Renal cortex interstitium (tissue), 15 donors: ENCODE measurements at places on chromosomes 12 and 14.
A peak's percentile ranks its signal among the peaks of the same experiment; 100 is the strongest.

DNA sequence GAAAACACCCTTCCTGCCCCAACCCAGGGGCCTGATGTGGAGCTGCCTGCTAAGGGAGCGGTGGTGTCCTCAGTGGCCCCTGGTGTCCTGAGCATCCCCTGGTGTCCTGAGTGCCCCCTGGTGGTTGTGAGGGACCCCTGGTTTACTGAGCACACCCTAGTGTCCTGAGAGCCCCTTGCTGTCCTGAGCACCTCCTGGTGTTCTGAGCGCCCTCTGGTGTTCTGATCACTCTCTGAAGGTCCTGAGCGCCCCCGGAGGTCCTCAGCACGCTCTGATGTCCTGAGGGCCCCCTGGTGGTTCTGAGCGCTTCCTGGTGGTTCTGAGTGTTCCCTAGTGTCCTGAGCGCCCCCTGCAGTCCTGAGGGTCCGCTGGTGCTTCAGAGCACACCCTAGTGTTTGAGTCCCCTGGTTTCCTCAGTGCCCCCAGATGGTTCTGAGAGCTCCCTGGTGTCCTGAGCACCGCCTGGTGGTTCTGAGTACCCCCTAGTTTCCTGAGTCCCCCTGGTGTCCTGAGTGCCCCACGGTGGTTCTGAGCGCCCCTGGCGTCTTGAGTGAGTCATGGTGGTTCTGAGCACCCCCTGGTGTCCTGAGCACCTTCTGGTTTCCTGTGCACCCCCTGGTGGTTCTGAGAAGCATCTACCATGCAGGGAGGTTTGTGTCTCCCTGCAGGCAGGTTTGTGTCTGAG lies 1004.2 kb downstream of the TMEM121 start:
- DNase-seq: no peak

DNA sequence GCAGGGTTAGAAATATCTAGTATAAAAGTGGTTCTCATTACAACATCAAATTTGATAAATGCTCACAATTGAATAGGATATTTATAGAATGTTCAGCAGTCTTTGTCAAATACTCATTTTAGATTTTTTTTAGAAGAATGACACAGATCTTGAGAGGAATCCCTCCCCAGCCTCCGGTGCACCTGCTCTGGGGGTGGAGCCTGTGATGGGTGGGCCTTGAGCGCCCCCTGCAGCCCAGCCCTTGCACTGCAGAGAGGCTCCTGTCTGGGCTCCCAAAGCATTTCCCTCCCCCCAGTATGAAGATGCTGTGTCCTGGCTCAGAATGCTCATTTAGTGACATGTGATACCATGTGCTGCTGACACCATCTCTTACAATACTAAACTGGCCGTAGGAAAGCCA lies 792.3 kb downstream of the TMEM121 start:
- DNase-seq: no peak

- DNase-seq: no peak
These were observed 97.3 kb upstream of the RBM19 start for GRCh38 chr12:114063435-114063834.

- DNase-seq: no peak
These were observed 65.4 kb downstream of the FGD6 start for GRCh38 chr12:95151821-95152220.

DNA sequence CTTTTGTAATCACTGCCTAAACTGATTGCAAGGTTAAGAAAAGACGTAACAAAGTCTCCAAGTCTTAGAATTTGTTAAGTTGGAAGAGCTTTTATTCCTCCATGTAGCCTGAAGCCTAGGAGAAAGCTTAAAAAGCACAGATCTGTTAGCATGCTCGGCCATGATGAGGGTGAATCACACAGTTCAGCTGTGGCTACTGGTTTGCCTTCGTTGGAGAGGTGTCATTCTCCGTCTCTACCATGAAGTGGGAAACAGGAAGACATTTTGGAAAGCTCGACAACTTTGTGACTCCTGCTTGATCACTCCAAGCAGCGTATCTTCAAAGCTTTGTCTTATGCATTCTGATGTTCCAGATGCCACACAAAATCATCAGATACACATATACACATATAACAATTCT lies 27.1 kb downstream of the DCP1B start:
- no peak for DNase-seq

- DNase-seq: no peak
These were observed 1226.5 kb downstream of the GALC start for GRCh38 chr14:86766469-86766868.

DNA sequence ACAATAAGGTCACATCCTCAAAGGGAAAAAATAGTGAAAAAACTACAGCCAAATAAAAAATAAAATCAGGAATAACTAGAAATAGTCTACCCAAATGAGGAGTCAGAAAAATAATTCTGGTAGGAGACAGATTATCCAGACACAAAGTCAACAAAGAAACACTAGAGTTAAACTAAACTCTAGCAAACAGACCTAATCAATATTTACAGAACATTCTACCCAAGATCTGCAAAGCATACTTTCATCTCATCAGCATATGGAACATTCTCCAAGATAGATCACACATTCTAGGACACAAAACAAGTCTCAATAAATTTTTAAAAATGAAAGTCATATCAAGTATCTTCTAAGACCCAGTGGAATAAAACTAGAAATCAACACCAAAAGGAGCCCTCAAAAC lies 20.4 kb upstream of the TSPAN8 start:
- DNase-seq: no peak

DNA sequence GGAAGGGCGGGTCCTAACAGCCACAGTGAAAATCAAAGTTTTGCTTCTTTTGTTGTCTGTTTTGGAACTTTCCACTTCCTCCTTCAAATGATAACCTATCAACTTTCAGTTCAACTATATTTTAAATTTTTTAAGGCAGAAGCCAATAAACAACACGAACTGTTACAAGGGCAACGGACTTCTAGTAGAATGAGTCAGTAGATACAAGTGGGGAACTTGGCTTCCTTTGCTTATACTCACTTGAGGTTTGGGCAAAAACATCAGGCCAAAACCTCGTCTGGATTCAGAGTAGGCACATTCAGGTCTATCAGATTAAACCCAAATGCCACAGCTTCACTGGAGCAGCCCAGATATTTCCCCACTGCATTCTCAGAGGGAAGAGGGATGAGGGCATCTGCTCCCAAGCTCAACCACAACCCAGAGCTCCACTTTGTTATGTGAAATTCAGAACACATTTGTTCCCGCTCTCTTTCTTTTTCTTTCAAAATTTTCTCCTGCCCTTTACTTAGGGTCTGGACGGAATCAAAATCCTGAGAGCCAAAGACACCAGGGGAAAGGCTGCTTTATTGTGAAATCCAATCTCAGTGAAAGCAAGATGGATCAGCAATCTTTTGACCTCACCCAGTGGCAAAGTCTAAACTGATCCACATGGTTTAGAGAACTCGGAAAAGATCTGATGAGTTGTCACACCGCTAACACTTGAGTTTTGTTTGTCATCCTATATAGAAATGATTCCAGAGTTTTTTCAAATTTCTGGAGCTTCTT lies 152.5 kb upstream of the BTG1 start:
- no peak for DNase-seq

- no peak for DNase-seq
These were observed 51.6 kb downstream of the PLEKHG3 start for GRCh38 chr14:64755781-64756221.

- no peak for DNase-seq
These were observed 116.4 kb downstream of the PDZRN4 start for GRCh38 chr12:41304526-41304925.

- no peak for DNase-seq
These were observed 1080.3 kb downstream of the GALC start for GRCh38 chr14:86912709-86913108.

DNA sequence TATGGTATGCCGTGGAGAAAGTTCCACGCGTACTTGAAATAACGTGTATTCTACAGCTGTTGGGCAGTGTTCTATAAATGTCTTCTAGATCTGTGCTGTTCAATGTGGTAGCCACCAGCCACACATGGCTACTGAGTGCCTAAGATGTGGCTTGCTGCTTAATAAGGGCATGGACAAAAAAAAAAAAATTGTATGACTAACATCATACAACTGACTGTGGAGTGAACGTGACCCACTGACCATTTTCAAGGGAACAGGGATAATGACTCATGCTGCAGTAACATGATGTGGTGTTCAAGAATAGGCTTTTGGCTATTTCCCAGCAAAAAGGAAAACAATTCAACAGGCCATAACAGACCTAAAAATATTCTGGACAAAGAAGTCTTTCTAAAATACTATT lies 13.0 kb downstream of the ATG14 start:
- no peak for DNase-seq

DNA sequence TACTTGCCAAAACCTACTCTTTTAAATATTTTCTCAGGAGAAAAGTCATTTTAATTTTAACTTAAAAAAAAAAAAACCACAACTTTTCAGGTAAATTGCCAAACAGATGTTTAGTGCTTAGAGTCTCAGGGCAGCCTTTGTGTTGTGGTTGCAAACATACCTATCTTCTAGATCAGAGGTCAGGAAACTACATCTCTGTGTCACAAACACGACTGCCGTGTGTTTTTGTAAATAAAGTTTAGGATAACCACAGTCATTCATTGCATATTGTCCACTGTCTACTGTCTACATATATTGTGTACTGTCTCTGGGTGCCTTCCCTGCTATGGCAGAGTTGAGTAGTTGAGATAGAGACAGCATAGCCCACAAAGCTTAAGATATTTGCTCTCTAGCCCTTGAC lies 48.9 kb downstream of the DYRK2 start:
- DNase-seq: no peak

- DNase-seq: no peak
These were observed 31.6 kb downstream of the POLR3B start for GRCh38 chr12:106389151-106389550.

DNA sequence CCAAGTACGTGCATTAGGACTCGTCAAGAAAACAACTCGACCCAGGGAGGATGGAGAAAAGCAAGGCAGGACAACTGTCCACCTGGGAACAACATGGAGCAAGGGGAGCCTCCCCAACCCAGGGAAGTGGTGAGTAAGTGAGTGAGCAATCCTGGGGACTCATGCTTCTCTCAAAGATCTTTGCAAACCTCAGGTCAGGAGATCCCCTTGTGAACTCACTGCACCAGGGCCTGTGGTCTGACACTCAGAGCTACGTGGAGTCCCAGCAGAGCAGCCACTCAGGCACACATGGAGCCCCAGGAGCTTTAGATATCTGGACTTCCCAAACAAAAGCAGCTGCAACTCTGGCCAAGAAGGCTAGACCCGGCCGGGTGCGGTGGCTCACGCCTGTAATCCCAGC lies 12.2 kb upstream of the OR5AU1 start:
- DNase-seq: no peak

- DNase-seq: no peak
These were observed 107.4 kb downstream of the AEBP2 start for GRCh38 chr12:19546611-19547162.

DNA sequence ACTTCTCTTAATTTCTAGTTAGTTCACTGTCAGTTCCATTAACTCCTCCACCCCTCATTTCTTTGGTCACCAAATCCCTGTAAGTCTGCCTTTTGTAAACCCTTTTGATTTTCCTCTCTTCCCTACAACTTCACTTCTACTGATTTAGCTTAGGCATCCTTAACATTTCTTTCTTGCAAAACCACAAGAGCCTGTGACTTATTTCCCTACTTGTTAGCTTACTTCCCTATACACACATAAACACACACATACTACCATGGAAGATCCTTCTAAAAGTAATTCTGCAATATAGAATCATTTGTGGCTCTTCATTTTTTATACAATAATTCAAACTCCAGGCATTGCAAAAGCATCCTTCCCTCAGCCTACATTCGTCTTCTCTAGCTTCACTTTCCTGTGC lies 494.3 kb upstream of the USP15 start:
- no peak for DNase-seq

DNA sequence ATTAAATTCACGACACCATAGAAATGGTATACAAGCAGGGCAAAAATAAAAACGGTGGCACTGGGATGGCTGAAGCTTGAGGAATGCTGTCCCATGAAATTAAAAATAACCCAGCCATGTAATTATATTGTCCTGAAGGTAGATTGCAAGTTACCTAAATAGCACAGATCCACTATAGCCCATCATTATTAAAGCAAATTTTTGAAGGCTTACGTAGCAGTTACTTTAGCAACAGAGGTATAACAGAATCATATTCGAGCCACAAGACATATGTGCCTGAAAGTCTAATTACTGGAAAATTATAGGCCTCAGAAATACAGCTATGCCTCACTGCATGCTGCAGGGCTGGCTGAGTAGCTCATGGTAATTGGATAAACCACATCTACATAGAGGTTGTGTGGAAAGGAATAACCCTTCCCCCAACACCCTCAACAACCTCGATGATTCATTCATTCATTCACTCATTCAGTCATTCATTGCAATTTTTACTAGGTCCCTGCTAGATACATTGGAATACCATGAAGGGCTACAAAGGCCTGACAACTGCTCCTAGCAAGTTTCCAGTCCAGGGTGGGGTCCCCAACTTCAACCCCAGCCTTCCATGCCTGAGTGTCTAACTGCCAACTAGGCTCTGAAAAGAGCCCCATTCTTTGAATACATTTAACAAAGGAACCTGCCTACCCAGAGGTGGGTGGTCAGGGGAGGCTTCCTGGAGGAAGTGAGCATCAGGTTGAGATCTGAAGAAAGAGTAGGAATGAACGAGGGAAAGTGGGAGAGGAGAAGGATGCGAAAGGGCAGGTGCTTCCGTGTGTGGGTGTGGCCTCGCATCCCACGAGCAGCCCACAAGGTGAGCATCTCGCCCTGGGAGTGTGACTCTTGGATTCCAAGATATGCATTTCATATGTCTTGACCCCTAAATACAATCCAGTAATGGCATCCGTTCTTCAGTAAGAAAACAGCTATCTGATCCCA lies 18.0 kb upstream of the CMKLR1 start:
- no peak for DNase-seq

- DNase-seq: no peak
These were observed 19.5 kb downstream of the PLXNC1 start for GRCh38 chr12:94167756-94168416.

DNA sequence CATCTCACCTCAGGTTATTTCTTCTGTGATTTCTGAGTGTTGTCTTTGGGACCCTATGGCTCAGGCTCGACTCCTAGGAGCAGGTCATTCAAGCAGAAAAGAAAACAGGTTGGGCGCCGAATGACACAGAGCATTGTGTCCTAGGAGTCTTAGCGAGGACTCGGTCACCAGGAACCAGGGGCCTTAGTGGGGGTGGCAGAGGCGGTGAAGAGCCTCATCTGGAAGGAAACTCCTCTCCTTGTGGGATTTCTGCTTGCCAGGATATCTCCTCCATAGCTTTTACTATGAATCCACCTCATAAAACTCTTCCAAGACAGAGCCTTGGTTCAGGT lies 630 bp downstream of the PLEKHH1 start:
- DNase-seq: peak; percentile 43

GRCh38 chr12:32587581-32588495 lies 91.3 kb upstream of the DNM1L start:
- no peak for DNase-seq
